ENCODE measurements at places on chromosomes 7 and 10.

- H3K27me3 ChIP-seq: no peaks in the 10 kb centered on the region
- no peaks in the 10 kb centered on the region for H3K4me1 ChIP-seq
These were observed 58.0 kb upstream of the STRIP2 start for GRCh38 chr7:129376076-129376777.

DNA sequence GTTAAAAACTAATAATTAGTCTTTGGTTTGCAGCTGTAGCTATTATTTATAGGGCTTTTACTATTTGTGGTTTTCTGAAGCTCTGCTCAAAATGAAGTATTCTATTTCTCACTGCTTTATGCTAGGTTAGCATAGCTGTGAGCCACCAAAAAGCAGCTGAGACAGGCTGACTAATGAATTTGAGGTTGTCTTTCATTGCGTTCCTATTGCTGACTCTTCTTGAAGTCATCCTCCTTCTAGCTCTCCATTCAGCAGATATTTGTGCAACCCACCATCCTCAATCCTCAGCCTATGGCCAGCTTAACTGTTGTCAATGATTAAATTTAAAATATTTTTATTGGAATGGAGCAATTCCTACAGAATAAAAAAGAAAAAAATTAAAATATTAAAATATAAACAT lies 2.1 kb upstream of the RALA start:
- peaks cover 12% of the 10 kb centered on the region for H3K4me1 ChIP-seq
- no peak overlapping the region for H3K27ac ChIP-seq
- no peaks in the 10 kb centered on the region for H3K27me3 ChIP-seq
- no peaks in the 10 kb centered on the region for H3K36me3 ChIP-seq
- H3K4me3 ChIP-seq: no peak overlapping the region

DNA sequence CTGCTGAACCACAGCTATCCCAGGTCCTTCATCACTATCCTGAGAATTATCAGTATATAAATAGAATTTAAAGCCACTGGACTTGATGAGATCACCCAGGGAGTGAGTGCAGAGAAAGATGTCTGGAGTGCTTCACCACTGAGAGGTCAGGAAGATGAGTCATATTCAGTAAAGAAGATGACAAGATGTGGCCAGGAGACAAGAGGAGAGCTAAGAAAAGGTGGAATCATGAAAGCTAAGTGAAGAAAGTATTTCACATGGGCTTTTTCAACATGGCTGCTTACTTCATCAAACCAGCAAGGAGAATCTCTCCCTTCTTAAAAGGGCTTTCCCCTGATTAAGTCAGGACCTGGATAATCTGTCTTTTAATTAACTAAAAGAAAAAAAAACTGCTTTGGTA lies 9.1 kb upstream of the PRKAR2B start:
- no peaks in the 10 kb centered on the region for H3K4me1 ChIP-seq
- H3K4me3 ChIP-seq: no peak overlapping the region
- no peaks in the 10 kb centered on the region for H3K27me3 ChIP-seq
- no peak overlapping the region for H3K27ac ChIP-seq

GRCh38 chr7:70793060-70793459 lies 338.9 kb upstream of the GALNT17 start:
- no peak overlapping the region for H3K4me3 ChIP-seq
- H3K27me3 ChIP-seq: no peaks in the 10 kb centered on the region
- DNase-seq: no peak

DNA sequence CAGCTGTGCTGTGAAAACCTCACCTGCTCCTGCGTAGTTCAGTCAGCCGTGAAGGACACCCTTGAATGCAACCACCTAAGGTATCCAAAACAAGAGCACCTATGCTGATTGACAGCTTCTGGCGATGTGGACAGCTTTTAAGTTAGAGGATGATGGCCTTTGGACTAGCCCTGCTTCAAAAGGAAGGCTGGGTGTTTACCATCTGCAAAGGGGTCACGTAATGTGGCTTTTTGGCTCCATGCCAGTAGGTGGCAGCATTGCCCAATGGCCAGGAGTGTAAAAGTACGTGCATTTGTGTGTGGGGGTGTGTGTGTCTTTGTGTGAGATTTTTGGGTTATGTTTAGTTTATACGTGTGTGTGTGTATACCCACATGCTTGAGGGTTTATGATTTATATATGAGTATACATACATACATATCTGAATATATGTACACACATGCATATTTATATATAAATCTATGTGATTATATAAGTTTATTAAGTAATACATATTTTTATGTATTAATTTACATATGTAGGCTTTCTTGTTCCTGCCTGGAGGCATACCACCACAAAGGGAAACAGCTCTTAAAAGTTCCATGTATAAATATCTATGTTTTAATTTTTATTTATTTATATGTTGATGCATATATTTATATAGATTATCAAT lies 236.3 kb upstream of the ANKRD30A start:
- no peak for DNase-seq
- H3K27me3 ChIP-seq: no peaks in the 10 kb centered on the region
- no peak overlapping the region for H3K27ac ChIP-seq
- H3K4me3 ChIP-seq: no peak overlapping the region

DNA sequence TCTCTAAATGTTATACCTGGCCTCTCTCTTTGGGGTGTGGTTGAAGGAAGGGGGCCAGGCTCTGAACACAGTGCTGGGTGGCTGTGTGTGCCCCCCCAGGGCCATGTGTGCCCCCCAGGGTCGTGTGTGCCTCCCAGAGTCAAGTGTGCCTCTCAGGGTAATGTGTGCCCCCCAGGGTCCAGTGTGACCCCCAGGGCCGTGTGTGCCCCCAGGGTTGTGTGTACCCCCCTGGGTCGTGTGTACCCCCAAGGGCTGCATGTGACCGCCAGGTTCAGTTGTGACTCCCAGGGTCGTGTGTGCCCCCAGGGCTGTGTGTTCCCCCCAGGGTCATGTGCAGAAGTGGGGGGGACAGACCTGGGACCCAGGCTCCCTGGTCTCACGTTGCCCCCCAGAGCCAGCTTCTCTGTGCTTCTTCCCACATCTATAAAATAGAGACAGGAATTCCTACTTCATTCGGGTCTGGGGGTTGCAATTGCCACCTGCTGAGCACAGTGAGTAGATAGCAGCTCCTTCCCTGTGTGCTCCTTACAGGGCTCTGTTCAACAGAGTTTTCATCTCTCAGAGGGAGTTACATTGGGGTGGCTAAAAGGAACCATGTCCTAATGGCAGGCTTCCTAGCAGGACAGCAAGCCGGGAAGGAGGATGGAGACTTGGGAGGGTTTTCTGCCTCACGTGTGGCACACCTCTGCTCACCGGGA lies 40.7 kb upstream of the AQP1 start:
- no peak overlapping the region for H3K4me3 ChIP-seq
- no peak for DNase-seq
- no peak overlapping the region for H3K27ac ChIP-seq
- H3K4me1 ChIP-seq: no peaks in the 10 kb centered on the region
- no peaks in the 10 kb centered on the region for H3K27me3 ChIP-seq

GRCh38 chr7:2953588-2954407 lies 89.9 kb downstream of the CARD11 start:
- H3K36me3 ChIP-seq: peaks cover 25% of the 10 kb centered on the region
- H3K4me3 ChIP-seq: no peak overlapping the region
- no peaks in the 10 kb centered on the region for H3K27me3 ChIP-seq
- H3K4me1 ChIP-seq: peaks cover 14% of the 10 kb centered on the region

Data from effector memory CD4-positive, alpha-beta T cell (primary cell).